ENCODE measurements at places on chromosomes 7 and 10. TPM values are rescaled to one million over a fixed set of nuclear protein-coding genes. Genes with fewer than 3 reads are reported as not detected.
A peak's percentile ranks its signal among the peaks of the same experiment; 100 is the strongest.

Gene PAOX
- total RNA-seq, result 5.0 TPM

Gene CDK5
- 26.0 TPM for total RNA-seq

DNA sequence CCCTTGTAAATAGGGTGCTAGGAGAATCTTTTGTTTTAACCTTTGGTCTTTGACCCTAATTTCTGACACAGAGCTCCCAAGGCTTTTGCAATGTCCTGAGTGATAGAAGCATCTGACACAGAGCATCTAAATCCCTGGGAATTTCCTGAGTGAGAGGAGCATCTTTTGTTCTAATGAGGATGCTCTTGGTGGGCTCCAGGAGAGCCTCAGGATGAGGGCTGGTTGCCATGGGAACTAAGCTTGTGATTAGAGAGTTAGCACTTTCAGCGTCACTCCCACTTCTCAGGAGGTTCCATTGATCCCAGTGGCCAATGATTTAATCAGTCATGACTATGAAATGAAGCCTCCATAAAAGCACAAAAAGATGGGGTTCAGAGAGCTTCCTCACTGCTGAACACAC is 264.8 kb downstream of the KIF20B start:
- H3K27ac ChIP-seq, result no peak overlapping the region
- no peaks in the 10 kb centered on the region for H3K27me3 ChIP-seq
- no peak for DNase-seq
- H3K36me3 ChIP-seq, result no peaks in the 10 kb centered on the region
- H3K4me3 ChIP-seq, result no peak overlapping the region

DNA sequence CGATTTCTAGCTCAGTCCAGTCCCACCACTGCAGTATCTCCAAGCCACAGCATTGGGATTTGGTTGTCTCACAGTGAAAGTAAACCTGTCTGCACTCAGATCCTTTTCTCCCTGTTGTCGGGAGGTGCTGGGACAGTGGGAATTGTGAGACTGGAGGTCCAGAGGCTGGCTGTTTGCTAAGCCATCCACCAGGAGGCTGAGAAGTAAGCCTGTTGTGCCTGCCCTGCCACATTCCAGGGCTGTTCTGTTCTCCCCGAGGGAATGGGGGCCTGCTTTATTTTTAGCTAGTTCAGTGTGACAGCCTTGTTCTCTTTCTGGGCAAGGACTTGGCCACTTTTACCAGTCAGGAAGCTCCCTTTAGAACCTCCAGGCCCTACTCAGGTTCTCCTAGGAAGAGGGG is 54.9 kb downstream of the HK1 start:
- no peak for DNase-seq
- H3K27me3 ChIP-seq, result no peaks in the 10 kb centered on the region
- H3K36me3 ChIP-seq, result peaks cover 20% of the 10 kb centered on the region
- no peak overlapping the region for H3K27ac ChIP-seq
- no peak overlapping the region for H3K4me3 ChIP-seq
- H3K4me1 ChIP-seq, result peaks cover 68% of the 10 kb centered on the region

- no peak overlapping the region for H3K27ac ChIP-seq
- H3K36me3 ChIP-seq, result no peaks in the 10 kb centered on the region
- H3K27me3 ChIP-seq, result peaks cover 38% of the 10 kb centered on the region
- H3K4me3 ChIP-seq, result no peak overlapping the region
- no peak for DNase-seq
These were observed 255.1 kb upstream of the SP4 start for GRCh38 chr7:21172800-21173199.

DNA sequence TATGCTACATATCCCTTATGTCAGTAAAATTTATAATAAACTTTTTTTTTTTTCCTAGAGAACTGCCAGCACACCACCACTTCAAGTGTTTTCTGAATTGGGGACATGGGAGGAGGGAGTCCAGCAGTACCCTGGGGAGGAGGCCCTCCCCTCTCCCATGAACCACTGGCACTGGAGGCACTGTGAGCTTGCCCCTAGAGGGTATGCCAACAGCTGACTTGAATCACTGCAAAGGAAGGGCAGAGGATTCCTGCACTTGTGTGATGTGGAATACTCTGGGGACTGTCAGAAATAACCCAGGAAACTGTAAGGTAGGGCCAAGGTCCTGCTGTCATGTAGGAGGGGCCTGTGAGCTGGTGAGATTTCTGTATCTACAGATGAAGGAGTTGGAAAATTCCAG is 8.5 kb upstream of the ARMS2 start:
- H3K4me3 ChIP-seq, result no peak overlapping the region
- no peak for DNase-seq
- no peaks in the 10 kb centered on the region for H3K4me1 ChIP-seq
- H3K27ac ChIP-seq, result no peak overlapping the region
- H3K36me3 ChIP-seq, result no peaks in the 10 kb centered on the region
- H3K27me3 ChIP-seq, result peaks cover 11% of the 10 kb centered on the region

- H3K36me3 ChIP-seq, result no peaks in the 10 kb centered on the region
- H3K4me1 ChIP-seq, result peaks cover 22% of the 10 kb centered on the region
- peaks cover 4% of the 10 kb centered on the region for H3K27me3 ChIP-seq
- no peak overlapping the region for H3K27ac ChIP-seq
- H3K4me3 ChIP-seq, result peak overlapping the region; percentile 46
These were observed 6.3 kb upstream of the SNX13 start for GRCh38 chr7:17946591-17946990.

GRCh38 chr7:77738871-77739270 is 42.6 kb downstream of the RSBN1L start:
- H3K4me3 ChIP-seq, result no peak overlapping the region
- no peaks in the 10 kb centered on the region for H3K27me3 ChIP-seq
- no peak overlapping the region for H3K27ac ChIP-seq
- DNase-seq, result no peak
